ENCODE measurements at places on chromosomes 3 and 15.

DNA sequence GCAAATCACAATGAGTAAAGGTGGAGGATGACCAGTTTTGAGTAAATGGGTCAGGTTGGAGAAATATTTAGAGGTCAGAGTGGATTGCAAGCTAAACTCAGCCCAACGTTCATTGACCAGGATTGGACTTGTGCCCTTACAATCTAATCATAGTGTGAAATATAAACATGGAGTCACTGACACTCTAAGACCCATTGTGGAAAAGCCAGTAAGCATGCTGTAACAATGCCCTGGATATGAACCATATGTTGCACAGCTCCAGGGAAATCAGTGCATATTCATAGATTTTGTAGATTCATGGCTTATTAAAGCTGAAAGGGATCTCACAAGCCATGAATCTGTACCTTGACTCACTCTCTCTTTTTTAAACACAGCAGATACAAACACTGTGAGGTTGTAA, 660.2 kb upstream of the LMCD1 start:
- no peak for DNase-seq

GRCh38 chr3:128480717-128481437, 12.1 kb downstream of the GATA2 start:
- DNase-seq: no peak

DNA sequence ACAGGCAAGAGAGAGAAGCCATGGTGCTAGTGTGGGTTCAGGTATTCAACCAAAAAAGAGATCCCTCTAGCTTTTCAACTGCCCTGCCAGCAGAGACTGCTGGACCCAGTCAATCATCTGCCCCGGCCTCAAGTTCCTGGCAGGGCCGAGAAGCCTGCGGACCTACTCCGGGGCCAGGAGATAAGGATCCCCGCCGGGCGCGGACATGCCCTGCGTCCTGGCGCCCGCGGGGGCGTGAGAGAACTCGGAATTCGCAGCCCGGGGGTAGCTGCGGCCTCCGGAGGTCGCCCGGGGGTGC, 821 bp upstream of the MAGI1 start:
- no peak for DNase-seq

- DNase-seq: no peak
Measured at GRCh38 chr3:42302924-42303634, 37.1 kb upstream of the CCK start.

DNA sequence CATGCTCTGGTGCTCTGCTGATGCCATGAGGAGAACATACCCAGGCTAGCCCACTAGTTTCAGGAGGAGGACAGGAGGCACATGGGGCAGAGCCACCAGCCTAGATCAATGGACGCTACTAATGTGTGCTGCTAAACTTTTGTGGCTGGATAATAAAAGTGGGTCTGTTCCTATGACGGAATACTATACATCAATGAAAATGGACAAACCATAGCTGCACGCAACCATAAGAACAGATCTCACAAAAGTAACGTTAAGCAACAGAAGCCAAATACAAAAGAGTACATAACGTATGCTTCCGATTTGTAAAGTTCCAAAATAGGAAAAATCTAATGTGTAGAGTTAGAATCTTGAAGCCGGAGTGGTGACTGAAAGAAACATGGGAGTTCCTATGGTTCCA, 11.5 kb downstream of the B4GALT4 start:
- DNase-seq: no peak

GRCh38 chr3:128476659-128477058, 10.0 kb upstream of the DNAJB8 start:
- no peak for DNase-seq

- no peak for DNase-seq
Measured at GRCh38 chr15:71654720-71655174, 155.6 kb upstream of the NR2E3 start.

- no peak for DNase-seq
Measured at GRCh38 chr3:33167716-33168336, 50.8 kb downstream of the SUSD5 start.

DNA sequence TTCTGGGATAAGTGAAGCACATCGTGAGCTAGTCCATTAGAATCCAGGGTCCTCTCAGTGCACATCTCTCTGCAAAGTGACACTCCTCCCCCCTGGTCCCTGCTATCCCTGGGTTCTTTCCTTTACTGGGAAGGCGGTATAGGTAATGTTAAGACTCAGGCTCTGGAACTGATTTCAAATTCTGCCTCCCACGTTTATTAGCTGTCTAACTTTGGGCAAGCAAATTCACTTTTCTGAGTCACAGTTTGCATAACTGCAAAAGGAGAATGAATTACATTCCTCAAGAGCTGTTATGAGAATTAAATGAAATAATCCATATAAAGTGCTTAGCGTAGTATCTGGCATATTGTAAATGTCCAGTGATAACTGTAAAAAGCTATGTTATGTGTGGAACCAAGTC, 168.1 kb upstream of the LRRN1 start:
- DNase-seq: no peak

DNA sequence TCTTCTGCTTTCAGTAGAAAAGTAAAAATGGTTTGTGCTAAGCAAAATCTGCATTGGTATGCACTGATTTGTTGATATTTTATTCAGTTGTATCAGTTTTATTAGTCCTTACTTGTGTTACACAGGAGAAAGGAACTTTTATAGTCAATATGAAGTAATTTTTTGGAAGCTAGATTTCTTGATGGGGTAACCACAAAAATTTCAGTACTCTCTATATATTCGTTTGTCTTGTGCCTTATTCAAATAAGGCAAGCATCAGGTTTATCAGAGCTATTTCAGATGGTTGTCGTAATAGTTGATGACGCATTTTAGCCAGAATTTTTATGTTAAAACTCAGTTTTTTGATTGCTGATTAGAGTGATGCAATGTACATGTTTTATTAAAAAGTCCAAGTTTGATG, 50.7 kb upstream of the NIPA1 start:
- DNase-seq: no peak

All from T follicular helper cell (primary cell).